Ascending aorta (tissue), 2 donors: ENCODE measurements at places on chromosomes 1 and 21. TPM values are rescaled to one million over a fixed set of nuclear protein-coding genes. Genes with fewer than 3 reads are reported as not detected.

DNA sequence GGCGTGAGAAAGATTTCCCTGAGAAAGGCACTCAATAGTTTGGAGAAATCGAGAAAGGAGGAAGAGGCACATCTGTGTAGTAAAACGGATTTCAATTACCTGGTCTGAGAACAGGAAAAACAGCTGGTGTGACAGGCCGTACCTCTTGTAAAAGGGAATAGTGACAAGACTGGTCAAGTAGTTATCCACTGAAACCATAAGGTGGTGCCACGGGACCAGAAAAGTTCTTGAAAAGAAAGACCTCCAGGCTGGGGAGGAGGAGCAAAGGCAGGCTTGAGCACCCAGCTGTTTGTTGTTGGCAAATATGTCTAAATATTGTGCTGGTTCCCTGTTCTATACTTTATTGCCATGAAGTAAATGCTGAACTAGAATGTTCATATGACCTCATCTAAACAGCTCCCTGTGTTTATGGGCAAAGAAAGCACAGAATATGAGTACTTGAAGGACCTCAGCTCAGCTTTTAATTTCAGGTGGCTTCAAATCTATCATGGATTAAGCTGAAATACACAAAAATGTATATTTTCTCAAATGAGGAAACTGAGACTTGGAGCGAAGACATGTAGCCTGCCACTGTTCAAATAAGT, 4.0 kb downstream of the HAO2 start:
- H3K27ac ChIP-seq: no peak overlapping the region
- H3K4me1 ChIP-seq: no peaks in the 10 kb centered on the region
- H3K27me3 ChIP-seq: no peaks in the 10 kb centered on the region
- no peaks in the 10 kb centered on the region for H3K36me3 ChIP-seq

GRCh38 chr21:14306126-14306907, 76.6 kb downstream of the HSPA13 start:
- no peak overlapping the region for H3K27ac ChIP-seq
- H3K36me3 ChIP-seq: no peaks in the 10 kb centered on the region
- DNase-seq: no peak
- H3K4me3 ChIP-seq: no peak overlapping the region
- H3K4me1 ChIP-seq: no peaks in the 10 kb centered on the region
- H3K27me3 ChIP-seq: no peaks in the 10 kb centered on the region

DNA sequence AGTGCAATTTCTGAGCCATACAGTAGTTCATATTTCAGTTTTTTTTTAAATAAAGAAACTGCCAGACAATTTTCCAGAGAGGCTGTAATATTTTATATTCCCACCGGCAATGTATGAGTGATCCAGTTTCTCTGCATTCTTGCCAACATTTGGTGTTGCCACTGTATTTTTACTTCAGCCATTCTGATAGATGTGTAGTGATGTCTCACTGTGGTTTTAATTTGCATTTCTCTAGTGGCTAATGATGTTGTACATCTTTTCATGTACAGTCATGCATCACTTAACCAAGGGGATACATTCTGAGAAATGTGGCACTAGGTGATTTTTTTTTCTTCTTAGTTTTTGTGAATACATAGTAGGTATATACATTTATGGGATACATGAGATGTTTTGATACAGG, 99.6 kb downstream of the CENPF start:
- no peak overlapping the region for H3K4me3 ChIP-seq
- DNase-seq: no peak
- no peak overlapping the region for H3K27ac ChIP-seq
- no peaks in the 10 kb centered on the region for H3K27me3 ChIP-seq
- H3K4me1 ChIP-seq: no peaks in the 10 kb centered on the region

DNA sequence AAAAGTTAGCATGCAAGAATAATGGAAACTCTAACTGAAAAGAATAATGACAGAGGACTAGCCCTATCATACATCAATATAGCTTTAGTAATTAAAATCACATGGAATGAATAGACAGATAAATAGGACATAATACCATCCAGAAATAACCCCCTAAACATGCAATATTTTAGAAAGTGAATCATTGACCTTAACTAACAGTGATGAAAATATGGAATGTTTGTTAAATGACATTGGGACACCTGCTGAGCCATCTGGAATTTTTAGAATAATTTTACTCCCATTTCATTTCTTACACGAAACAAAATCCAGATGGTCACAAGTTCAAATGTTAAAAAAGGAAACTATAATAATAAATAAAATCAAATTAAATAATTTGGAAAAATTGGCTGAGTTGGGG, 53.1 kb upstream of the FMO3 start:
- DNase-seq: no peak
- H3K4me1 ChIP-seq: no peaks in the 10 kb centered on the region
- no peaks in the 10 kb centered on the region for H3K36me3 ChIP-seq
- H3K27me3 ChIP-seq: no peaks in the 10 kb centered on the region
- no peak overlapping the region for H3K4me3 ChIP-seq

GRCh38 chr1:245606157-245606725, 451.5 kb downstream of the KIF26B start:
- no peak for DNase-seq
- no peak overlapping the region for H3K4me3 ChIP-seq
- H3K36me3 ChIP-seq: no peaks in the 10 kb centered on the region
- H3K27ac ChIP-seq: no peak overlapping the region
- no peaks in the 10 kb centered on the region for H3K4me1 ChIP-seq

- no peaks in the 10 kb centered on the region for H3K27me3 ChIP-seq
- H3K27ac ChIP-seq: peak overlapping the region; percentile 88
- H3K4me3 ChIP-seq: peak overlapping the region; percentile 82
- H3K36me3 ChIP-seq: no peaks in the 10 kb centered on the region
- H3K4me1 ChIP-seq: peaks cover 3% of the 10 kb centered on the region
- DNase-seq: no peak
Measured at GRCh38 chr1:38991638-38992411, 749 bp downstream of the AKIRIN1 start.

GRCh38 chr1:95086949-95087533, 14.3 kb upstream of the ALG14 start:
- peaks cover 17% of the 10 kb centered on the region for H3K4me1 ChIP-seq
- H3K27ac ChIP-seq: peak overlapping the region; percentile 84
- H3K27me3 ChIP-seq: no peaks in the 10 kb centered on the region
- H3K4me3 ChIP-seq: no peak overlapping the region

TARS2 gene
- 10.9 TPM for total RNA-seq

TMCC2 gene
- 5.2 TPM for total RNA-seq

S1PR1 gene
- 291 TPM for total RNA-seq

DONSON gene
- 0.53 TPM for total RNA-seq

ITLN1 gene
- total RNA-seq: 2.2 TPM

MAP1LC3C gene
- total RNA-seq: not detected

SMPDL3B gene
- not detected for total RNA-seq

ADGRB2 gene
- total RNA-seq: 1.9 TPM

GPR25 gene
- not detected for total RNA-seq

BLACAT1 gene
- not detected for total RNA-seq

LRRC53 gene
- not detected for total RNA-seq
